Adipocyte (in vitro differentiated cells): ENCODE measurements at places on chromosomes 3 and 15.

DNA sequence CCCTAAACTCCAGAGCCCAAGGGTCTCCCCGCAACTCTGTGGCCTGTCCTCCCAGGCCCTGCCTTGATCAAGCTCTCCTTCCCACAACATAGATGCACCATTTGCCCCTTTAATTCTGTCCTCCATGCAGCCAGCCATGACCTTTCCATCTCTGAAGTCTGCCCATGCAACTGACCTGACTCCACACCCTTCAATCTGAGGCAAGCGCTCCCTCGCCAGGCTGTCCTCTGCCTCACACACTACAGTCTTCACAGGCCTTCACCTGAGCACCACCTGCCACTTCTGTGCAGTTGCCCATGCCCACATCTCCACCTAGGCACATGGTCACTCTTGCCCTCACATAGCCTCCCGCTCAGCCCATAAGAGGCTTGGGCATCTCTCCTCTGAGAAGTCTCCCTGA, 244.0 kb downstream of the OCA2 start:
- no peak for DNase-seq

GRCh38 chr15:67521783-67522568, 1.0 kb downstream of the C15orf61 start:
- peak; percentile 72 for DNase-seq

GRCh38 chr3:62329971-62330370, 43.4 kb downstream of the FEZF2 start:
- DNase-seq: no peak

DNA sequence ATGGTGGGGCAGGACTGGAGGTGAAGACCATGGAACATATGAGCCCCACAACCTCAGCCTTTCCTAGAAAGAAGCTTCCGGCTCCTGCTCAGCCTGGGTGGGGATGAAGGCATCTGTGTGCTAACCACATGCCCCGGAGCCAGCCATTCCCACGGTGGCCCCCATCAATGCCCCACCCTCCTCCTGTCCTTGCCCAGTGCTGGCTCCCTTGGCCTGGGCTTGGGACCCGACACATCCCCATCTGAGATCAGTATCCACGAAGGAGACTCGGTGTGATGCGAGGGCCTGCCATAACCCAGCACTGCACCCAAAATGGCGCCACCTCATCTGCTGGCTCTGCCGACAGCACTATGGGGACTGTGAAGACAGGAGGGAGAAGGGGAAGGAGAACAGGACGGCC, 16.5 kb upstream of the PLXND1 start:
- no peak for DNase-seq

DNA sequence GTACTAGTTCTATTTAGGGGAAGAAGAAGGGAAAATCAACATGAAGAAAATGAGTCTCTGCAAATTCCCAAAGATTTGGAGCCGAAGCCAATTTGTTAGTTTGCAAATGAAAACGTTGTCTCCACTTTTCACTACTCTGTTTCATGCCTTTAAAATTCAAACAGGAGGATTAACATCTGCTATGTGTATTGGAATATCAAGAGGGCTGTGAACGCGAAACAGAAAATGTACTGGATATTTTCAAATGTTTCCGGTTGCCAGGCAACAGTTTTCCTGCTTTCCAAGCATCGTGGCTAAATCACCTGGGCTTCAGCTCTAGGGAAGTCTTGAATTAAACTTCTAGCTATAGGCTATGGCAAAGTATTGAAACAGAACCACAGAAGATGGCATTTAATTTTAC, 172.8 kb downstream of the KCNMB2 start:
- no peak for DNase-seq

DNA sequence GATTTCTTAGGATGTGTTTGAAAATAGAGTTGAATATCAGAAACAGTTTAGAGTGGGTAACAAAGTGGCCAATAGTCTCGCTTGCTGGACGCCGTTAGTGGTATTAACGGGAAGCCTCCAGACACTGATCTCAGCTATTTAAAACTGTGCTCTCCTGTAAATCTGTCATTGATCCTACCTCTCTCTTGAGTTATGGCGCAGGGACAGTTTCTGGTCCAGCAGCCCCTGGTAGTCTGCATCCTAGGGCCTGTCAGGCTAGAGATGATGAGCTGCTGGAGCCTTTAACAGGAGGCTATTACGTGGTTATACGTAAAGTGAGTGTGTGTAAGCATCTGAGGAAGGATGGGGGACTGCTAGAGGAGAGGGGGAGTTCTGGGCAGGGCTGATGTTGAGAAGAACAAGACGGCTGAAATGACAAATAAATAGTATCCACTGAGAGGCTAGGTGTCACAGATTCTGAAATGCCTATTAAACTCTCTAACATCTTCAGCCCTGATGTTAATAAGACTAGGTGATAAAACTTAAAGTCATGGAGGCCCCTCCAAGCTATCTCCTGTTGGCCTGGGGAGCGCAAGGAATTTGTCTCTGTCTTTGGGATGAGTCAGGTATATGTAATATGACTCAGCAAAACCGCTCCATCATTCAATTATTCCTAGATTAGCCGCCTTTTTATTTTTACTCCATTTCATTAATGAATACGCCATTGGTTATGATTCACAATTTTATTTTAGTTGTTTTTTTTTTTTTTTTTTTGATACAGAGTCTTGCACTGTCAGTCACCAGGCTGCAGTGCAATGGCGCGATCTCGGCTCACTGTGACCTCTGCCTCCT, 155.7 kb downstream of the GREM1 start:
- DNase-seq: no peak

DNA sequence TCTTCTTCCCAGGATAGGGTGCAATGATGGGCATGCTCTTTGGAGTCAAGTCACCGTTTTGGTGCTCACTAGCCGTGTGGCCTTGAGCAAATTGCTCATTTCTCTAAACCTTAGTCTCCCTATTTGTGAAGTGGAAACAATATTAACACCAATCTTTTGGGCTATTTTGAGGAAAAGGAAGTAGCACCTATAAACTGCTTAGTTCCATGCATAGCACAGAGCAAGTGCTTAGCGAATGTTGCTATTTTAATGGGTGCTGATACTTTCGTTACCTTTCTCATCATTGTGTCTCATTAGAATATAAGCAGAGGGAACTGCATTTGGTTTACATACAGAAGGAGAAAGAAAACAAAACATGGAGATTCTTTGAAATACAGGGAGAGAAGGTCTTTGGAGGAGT, 66.1 kb downstream of the BOC start:
- no peak for DNase-seq

DNA sequence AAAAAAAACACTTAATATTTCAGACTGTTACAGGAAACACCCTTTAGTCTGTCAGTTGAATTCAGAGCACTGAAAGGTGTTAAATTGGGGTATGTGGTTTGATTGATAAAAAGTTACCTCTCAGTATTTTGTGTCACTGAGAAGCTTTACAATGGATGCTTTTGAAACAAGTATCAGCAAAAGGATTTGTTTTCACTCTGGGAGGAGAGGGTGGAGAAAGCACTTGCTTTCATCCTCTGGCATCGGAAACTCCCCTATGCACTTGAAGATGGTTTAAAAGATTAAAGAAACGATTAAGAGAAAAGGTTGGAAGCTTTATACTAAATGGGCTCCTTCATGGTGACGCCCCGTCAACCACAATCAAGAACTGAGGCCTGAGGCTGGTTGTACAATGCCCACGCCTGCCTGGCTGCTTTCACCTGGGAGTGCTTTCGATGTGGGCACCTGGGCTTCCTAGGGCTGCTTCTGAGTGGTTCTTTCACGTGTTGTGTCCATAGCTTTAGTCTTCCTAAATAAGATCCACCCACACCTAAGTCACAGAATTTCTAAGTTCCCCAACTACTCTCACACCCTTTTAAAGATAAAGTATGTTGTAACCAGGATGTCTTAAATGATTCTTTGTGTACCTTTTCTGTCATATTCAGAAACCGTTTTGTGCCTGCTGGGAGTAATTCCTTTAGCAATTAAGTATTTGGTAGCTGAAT, 17.9 kb downstream of the TMEM43 start:
- DNase-seq: peak; percentile 15

DNA sequence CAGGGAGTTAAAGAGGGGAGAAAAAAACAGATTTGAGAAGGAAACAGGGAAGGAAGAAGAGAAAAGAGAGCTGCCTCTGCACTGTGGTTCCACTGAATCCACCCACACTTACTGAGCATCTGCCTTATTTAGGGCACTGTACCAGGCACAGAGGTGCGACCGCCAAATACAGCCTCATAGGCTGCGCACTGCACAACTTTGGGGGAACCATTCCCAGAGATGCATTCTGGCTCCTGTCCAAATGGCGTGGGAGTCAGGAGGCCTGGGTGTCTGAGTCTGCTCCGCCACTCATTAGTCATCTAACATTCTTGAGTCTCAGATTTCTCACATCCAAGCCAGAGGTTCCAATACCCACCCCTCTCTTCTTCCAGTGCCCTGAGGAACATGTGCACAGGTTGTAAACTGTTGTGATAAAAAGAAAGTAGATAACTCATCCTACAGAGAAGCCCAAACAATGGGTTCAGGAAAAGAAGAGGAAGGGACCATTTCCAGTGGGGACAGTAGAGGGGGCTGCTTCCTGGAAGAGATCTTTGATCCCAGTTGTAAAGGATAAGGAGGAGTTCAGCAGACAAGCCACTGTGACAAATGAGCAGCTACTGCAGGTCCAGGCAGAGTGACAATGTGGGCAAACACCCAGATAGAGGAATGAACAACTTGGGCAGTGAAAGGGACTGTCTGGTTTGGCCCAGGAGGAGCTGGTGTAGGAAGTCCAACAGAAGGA, 254.6 kb downstream of the UACA start:
- DNase-seq: peak; percentile 87
